ENCODE measurements at places on chromosomes 1 and 21.

- H3K36me3 ChIP-seq: no peaks in the 10 kb centered on the region
- no peak overlapping the region for H3K27ac ChIP-seq
- no peak for DNase-seq
- no peak overlapping the region for H3K4me3 ChIP-seq
These were observed 64.5 kb downstream of the PLPPR5 start for GRCh38 chr1:98940069-98940721.

DNA sequence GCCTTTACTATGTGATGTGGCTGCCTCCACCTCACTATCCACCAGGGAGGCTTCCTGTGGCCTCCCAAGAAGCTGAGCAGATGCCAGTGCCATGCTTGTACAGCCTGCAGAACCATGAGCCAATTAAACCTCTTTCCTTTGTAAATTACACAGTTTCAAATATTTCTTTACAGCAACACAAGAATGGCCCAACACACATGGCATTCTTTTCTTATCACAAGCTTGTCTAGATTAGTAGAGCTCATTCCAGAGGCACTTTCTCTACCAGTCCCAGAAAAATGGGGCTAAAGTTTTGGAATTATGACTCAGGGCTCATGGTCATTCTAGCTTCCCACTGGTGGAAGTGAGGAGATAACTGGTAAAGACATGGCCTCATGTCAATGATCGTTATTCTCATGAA lies 655.2 kb downstream of the LMO4 start:
- H3K4me3 ChIP-seq: no peak overlapping the region
- H3K4me1 ChIP-seq: no peaks in the 10 kb centered on the region
- H3K27me3 ChIP-seq: peaks cover 11% of the 10 kb centered on the region
- H3K36me3 ChIP-seq: no peaks in the 10 kb centered on the region

GRCh38 chr1:26854906-26855305 lies 8.0 kb upstream of the SFN start:
- H3K4me3 ChIP-seq: no peak overlapping the region
- no peak overlapping the region for H3K27ac ChIP-seq
- H3K27me3 ChIP-seq: no peaks in the 10 kb centered on the region
- no peaks in the 10 kb centered on the region for H3K4me1 ChIP-seq
- no peak for DNase-seq
- H3K36me3 ChIP-seq: peaks cover 26% of the 10 kb centered on the region

- H3K4me1 ChIP-seq: peaks cover 16% of the 10 kb centered on the region
- no peaks in the 10 kb centered on the region for H3K36me3 ChIP-seq
These were observed 26.9 kb downstream of the EDARADD start for GRCh38 chr1:236421022-236421421.

- no peaks in the 10 kb centered on the region for H3K36me3 ChIP-seq
- no peak overlapping the region for H3K27ac ChIP-seq
- no peak for DNase-seq
These were observed 309.9 kb upstream of the PRMT6 start for GRCh38 chr1:106746448-106747085.

DNA sequence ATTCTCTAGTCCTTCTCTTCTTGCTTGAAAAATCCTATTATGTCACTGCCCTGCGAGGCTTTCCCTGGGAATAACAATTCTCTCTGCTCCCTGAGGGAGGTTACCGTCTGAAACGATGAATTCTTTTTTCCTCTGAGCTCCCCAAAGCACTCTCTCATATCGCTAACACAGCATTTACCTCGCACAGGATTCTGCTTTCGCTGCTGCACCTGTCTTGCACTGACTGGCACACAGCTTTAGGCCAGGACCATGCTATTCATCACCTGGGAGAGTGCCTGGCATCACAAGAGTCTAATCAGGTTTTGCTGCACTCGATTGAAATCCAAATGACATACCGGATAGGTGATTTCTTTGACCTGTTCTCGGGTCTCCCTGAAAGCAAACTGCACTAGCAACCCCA lies 52.8 kb upstream of the GNG4 start:
- DNase-seq: no peak
- H3K36me3 ChIP-seq: peaks cover 56% of the 10 kb centered on the region
- H3K27ac ChIP-seq: no peak overlapping the region
- H3K27me3 ChIP-seq: no peaks in the 10 kb centered on the region

DNA sequence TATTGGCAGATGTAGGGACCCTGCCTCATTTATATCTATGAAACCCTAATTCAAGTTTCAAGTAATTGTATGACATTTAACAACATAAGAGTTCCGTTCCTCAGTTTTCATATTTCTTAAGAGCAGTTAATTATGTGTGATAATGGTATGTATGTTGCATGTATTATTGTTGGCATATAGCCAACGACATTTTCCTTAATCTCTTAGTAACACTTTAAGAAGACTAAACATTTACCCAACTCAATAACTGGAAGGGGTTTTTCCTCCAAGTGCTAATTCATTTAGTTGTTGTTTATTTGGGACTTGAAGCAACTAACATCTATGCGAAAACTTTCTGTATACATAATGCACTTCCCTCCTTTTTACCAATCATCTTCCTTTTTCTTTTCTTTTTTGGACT lies 1.5 kb upstream of the RALGPS2 start:
- H3K36me3 ChIP-seq: no peaks in the 10 kb centered on the region
- H3K27me3 ChIP-seq: peaks cover 43% of the 10 kb centered on the region
- peaks cover 10% of the 10 kb centered on the region for H3K4me1 ChIP-seq
- no peak overlapping the region for H3K4me3 ChIP-seq

DNA sequence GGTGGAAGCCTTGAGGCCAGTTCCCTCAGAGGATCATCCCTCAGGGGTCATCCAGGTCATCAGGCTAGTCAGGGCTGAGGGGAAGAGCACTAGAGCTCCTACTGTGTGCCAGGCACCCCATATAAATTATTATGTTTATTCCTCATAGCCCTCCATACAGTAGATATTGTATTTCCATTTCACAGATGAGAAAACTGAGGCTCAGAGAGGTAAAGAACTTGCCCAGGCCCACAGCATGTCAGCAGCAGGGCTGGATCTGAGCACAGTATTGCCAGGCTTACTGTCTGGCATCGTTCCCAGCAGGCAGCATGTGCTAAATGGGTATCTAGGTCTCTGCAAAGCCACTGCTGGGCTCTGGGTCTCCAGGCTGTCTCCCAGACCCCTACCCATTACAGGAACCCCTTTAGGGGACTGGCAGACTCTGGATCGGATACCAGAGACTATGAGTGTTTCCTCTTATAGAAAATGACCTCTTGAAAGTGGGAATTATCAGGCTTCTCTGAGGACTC lies 153.3 kb downstream of the PTPRU start:
- no peak overlapping the region for H3K27ac ChIP-seq
- no peak overlapping the region for H3K4me3 ChIP-seq
- no peaks in the 10 kb centered on the region for H3K36me3 ChIP-seq
- DNase-seq: peak; percentile 31
- H3K4me1 ChIP-seq: no peaks in the 10 kb centered on the region

- H3K27ac ChIP-seq: no peak overlapping the region
- DNase-seq: no peak
- no peaks in the 10 kb centered on the region for H3K36me3 ChIP-seq
These were observed 5.7 kb downstream of the BCAR3 start for GRCh38 chr1:93675931-93676330.

GRCh38 chr1:33902486-33903209 lies 38.8 kb downstream of the HMGB4 start:
- no peak overlapping the region for H3K27ac ChIP-seq
- H3K4me1 ChIP-seq: no peaks in the 10 kb centered on the region
- no peak overlapping the region for H3K4me3 ChIP-seq
- no peak for DNase-seq
- H3K27me3 ChIP-seq: peaks cover 2% of the 10 kb centered on the region
- no peaks in the 10 kb centered on the region for H3K36me3 ChIP-seq

DNA sequence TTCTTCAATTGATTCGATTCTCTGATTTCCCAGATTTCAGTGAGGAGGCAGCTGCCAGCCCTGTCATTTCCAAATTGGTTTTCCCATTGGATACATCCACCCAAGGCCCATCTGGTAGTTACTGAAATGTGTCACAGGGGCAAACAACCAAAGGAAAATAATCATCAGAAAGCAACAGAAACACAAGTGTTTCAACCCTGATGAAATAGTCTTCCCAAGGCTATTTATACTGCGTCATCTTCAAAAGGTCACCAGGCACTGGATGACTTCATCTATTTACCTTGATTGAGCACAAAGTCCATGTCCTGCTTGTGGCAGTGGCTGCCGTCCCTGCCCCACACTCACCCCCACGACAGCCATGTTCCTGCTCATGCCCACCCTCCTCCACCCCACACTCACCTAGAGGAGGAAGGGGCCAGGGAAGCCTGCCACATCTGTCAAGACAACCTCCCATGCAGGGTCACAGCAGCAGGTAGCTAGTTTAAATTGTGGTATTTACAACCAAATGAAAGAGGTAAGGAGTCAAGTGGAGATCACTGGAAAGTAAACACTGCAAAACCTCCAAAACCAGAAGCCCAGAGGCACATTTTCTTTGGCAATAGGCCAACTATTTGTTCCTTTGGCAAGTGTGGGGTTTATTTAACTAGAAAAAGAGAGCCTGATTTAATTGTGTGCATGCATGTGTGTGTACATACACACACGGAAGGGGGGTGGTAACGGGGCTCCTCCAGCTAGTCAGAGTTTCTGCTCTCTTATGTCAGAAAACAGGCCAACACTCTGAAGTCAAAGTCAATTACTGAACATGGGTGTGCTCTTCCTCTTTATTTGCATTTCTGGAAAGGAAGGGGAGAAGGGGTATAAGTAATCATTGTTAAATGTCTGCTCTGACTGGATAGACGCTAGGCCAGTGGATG lies 49.5 kb upstream of the RAB4A start:
- H3K27ac ChIP-seq: no peak overlapping the region
- H3K27me3 ChIP-seq: peaks cover 6% of the 10 kb centered on the region
- H3K4me1 ChIP-seq: no peaks in the 10 kb centered on the region

DNA sequence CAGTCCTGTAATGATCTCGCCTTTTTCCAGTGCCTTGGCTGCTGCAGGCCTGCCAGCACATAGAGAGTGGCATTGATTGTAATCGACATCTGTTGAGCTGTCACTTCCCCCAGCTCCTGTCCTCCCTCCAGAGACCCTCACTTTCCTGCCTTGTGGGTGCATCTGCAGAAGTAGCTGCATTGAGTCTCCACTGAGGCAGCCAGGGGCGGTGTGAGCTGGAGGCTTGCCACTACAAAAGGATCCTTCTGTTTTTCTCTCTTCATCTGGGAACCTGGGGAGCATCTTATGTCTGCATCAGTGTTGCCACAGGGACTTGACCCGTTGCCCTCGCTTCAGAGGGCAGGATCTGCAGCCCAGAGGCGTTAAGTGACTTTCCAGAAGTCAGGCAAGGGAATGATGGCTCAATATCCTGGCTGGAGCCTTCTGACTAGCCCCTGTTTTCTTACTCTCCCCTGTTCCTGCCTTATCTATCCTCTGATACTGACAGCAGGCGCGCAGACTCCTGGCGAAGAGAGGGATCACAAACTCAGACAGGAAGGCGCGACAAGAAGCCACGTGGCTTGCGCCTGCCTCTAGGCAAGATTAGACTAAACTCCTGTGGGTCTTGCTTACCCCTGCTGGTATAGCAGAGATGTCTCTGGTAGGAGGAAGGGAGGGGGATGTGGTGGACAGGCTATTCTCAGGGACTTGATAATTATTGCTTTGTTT lies 13.3 kb upstream of the FMOD start:
- H3K27me3 ChIP-seq: peaks cover 55% of the 10 kb centered on the region
- H3K36me3 ChIP-seq: no peaks in the 10 kb centered on the region
- H3K4me1 ChIP-seq: no peaks in the 10 kb centered on the region
- no peak overlapping the region for H3K27ac ChIP-seq
- no peak overlapping the region for H3K4me3 ChIP-seq
- DNase-seq: no peak

GRCh38 chr1:201625226-201625761 lies 86.4 kb downstream of the NAV1 start:
- no peaks in the 10 kb centered on the region for H3K4me1 ChIP-seq
- no peak for DNase-seq
- H3K36me3 ChIP-seq: no peaks in the 10 kb centered on the region
- no peak overlapping the region for H3K4me3 ChIP-seq

GRCh38 chr21:42313501-42313969 lies 1.7 kb downstream of the TFF3 start:
- peaks cover 13% of the 10 kb centered on the region for H3K4me1 ChIP-seq
- peak overlapping the region; percentile 39 for H3K27ac ChIP-seq
- no peaks in the 10 kb centered on the region for H3K27me3 ChIP-seq
- H3K36me3 ChIP-seq: no peaks in the 10 kb centered on the region
- no peak overlapping the region for H3K4me3 ChIP-seq

DNA sequence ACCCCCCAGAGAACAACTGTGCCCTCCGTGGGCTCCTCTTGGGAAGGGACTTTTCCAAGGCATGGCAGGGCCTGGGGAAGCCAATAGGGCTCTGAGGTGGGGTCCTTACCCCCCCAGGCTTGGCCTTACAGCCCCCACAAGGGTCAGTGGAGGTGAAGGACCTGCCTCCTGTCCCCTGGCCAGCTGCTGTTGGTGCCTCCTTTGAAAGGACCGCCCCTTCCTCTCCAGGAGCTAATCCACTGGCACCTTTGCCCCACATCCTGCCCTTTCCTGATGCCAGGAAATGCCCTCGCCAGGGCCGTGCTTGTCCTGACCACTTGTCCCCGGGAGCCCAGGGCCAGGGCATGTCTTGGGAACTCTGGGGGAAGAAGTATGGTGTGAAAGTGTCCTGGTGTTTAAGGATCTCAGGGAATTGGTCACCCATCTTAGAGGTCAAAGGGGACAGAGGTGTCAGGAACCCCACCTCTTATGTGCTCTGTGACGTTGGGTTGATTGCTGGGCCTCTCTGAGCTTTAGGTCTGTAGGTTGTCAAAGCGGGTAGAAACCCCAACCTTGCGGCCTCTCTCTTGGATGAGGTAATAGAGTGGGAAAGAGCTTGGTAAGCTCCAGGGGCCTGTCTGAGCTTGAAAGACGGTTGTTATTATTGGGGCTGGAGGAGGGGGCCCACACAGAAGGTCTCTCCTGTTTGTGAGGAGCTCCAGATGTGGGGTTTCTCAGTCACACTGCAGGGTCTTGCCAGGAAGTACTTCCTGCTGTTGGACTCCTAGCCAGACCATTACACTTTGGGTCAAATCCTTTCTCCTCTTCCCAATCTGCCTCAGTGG lies 2.8 kb downstream of the KCNQ4 start:
- DNase-seq: no peak
- H3K4me3 ChIP-seq: no peak overlapping the region
- H3K27ac ChIP-seq: peak overlapping the region; percentile 28
